ENCODE measurements at places on chromosomes 6 and 20.

DNA sequence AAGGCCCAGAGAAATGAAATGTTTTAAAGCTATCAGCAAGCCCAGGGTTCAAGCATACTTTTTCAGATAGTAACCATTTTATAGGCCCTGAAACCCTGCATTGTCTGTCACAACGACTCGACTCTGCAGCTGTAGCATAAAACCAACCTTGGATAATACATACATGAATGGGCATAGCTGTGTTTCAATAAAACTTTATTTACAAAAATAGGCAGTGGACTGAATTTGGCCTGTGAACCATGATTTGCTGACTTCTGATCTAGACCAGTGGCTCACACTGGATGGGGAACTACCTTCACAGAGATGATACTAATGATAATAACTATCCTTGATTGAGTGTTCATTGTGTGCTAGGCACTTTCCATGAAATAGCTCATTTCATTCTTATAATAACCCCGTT lies 97.3 kb upstream of the ZNFX1 start:
- DNase-seq, result no peak

DNA sequence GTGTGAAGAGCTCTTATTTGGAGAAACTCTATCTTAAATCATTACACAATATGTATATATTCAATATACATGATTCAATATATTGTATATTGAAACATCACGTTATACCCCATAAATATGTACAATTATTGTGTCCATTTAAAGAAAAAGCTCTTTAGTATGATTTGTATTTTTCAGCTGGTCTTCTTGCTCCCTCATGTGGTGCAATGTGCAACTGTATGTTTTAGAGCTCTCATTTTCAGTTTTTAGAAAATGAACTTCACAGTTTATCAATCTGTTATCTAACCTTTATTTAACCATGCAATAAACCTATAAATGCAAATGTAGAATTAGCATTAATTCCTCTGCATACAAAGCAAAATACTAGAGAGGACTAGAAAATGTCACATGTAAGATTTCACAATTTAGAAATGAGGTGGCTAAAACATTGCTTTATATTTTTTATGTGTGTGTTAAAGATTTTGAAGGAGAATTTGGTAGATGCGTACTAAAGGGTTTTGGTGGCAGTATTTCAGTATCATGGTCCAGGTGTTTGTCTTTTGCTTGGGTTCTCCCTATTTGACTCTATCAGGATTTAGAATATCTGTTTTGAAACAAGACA lies 167.1 kb downstream of the PHF3 start:
- DNase-seq, result no peak

DNA sequence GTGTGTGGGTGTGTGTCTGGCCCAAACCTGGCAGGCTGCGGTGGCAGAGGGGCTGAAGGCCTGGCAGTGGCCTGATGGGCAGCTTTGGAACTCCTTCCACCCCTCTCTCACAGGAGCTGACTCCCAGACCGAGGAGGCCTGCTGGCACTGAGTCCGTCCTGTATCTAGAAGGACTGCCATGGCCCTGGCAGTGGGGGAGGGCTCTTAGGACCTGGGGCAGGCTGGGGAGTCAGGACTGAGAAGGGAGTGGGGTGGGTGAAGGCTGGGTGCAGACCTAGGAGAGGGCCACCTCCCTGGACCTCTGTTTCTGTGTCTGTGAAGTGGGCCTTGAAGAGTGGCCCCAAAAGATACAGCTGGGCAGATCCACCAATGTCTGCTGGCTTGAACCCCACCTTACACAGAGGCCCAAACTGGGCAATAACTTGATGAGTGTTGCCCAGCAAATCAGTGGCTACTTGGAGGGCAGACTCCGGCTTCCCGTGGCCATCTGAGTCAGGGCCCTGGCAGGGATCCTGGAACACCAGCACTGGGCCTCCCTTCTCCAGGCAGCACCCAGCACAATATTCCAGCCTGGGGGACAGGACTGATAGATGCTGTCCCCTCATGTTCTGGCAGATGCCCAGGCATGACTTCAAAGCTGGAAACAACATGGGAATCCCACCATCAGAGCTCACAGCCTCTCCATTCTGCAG lies 46.7 kb upstream of the BLCAP start:
- no peak for DNase-seq

GRCh38 chr6:162821102-162821501 lies 93.3 kb downstream of the PACRG start:
- no peak for DNase-seq

DNA sequence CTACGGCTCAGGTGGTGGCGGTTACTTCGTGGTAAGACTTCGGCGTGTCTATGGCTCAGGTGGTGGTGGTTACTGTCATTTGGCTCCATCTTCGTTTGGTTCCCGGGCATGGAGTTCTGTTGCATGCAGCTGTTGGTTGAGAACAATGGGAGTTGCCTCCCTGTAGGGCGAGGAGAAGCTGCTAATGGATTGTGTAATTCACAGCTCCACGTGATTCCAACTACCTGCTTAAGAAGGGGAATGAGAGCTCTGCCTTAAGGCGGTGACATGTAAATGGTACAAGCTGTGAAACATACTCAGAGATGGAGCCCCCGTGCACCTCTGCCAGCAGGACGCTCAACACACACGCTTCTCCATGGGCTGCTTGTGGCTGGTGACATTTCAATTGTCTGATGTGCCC lies 12.4 kb upstream of the DACT2 start:
- no peak for DNase-seq

- DNase-seq, result no peak
These were observed 1326.3 kb upstream of the GJE1 start for GRCh38 chr6:140806431-140806830.

DNA sequence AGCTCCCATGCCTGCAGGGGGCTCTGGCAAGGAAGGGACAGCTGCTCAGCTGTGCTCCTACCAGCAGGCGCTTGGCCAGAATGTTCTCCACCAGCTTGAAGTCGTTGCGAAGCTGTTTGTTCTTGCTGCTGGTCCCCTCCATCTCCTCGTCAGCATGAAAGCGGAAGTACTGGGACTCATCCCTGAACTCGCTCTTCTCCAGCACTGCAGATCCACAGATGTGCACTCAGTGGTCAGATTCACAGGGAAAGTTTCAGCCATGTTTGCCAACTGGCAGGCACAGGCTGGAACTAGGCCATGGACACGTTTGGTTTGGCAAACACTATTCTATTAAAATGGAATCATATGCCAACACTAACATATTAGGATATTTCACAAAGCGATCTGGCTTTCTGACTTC lies 167.9 kb downstream of the PREX1 start:
- DNase-seq, result no peak

DNA sequence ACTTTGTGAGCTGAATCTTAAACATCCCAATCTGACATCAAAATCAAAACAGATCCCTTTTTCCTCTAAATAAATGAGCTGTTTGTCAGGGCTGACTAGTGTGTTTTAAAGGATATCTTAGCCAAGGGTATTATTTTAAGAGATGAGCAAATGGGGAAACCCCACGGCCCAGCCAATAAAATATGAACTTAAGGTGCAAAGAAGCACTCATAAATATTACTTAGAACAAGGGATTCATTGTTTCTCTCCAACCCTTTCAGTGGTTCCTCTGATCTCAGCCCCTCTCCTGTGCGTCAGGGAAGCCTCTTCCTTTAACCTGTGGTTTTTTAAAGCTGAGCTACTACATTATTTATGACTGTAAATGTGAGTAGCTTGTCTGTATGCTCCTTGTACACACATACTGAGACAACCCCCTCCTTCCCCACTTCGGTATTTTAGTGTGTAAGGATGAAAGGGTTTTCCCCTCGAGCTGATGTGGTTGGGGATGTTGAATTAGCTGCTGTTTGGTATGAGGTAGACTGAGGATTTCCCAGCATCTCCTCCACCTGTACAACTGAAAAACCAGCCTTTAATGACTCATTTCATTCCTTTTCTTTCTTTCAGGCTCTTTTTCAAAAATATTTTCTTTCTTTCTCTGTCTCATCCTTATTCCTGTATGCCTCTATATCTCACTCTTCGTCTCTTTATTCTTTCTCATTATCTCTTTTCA lies 6.5 kb downstream of the BMP5 start:
- no peak for DNase-seq

GRCh38 chr6:163930012-163930411 lies 515.5 kb downstream of the QKI start:
- no peak for DNase-seq

- no peak for DNase-seq
These were observed 1.2 kb downstream of the TAB2 start for GRCh38 chr6:149318581-149319286.

DNA sequence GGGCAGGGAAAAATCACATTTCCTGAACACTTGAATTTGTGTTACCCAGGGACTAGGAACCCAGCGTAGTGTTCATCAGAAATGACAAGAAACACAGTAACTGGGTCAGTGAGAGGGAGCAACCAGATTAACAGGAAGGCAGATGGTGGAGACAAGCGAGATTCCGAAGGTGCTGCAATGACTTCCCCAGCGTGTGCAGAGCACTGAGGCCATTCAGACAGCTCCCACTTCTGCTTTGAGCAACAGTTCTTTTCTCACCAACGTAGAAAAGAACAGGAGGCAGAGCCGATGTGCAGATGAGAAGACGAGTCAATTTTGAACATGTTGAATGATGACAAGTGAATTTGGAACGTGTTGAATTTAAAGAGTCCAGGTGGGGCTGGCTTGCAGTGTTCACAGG lies 63.1 kb upstream of the IFNGR1 start:
- no peak for DNase-seq
